ENCODE measurements at places on chromosomes 12 and 14.

DNA sequence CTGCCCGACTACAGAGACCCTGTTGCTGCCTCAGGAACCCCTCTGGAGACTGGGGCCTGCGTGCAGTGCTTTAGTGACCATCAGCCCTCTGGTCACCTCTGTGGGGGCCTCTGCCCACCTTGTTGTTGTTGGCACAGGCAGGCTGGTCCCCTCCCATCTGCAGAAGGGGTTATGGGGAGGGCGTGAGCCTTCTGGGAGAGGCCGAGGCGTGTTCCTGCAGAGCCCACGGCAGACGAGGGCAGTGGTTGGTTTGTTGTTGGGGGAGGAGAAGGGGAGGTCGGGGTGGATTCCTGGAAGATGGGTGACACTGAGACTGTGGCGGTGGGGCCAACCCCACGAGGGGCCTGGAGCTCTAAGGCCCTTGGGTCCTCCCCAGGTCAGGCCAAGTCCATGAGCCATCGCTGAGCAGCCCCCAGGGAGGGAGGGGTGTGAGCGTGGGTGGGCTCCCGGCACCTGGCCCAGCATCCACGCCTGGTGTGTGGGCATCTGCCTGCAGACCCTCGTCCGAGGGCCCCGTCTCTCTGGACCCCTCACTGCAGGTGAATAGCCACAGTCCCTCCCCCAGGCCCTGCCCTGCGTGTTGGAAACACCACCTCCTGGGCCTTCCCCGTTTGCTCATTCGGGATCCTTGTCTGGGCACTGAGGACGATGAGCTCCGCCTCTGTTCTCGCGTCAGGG lies 23.6 kb downstream of the FBRSL1 start:
- DNase-seq = no peak

DNA sequence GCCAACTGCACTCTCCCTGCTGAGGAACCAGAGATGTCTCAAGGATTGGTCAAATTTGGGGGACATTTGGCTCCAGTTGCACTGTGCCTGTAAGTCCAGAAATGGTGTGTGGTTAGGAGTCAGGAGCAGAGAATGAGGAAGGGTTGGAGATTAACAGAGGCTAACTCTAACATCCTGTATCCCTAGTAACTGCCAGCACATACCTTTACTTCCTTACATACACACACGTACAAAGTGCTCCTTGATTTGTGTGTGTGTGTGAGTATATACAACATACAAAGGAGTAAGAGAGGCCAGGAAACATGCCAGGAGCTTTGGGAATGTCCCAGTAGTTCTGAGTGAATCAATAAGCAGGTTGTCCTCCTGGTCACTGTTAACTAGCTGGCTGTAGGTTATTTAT lies 39.8 kb upstream of the NRXN3 start:
- DNase-seq = peak; percentile 46

DNA sequence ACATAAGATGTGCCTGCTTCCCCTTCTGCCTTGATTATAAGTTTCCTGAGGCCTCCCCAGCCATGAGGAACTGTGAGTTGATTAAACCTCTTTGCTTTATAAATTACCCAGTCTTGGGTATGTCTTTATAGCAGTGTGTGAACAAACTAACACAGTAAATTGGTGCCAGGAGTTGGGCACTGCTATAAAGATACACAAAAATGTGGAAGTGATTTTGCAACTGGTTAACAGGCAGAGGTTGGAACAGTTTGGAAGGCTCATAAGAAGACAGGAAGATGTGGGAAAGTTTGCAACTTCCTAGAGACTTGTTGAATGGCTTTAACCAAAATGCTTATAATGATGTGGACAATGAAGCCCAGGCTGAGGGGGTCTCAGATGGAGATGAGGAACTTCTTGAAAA lies 264.1 kb downstream of the DACT1 start:
- DNase-seq = no peak

DNA sequence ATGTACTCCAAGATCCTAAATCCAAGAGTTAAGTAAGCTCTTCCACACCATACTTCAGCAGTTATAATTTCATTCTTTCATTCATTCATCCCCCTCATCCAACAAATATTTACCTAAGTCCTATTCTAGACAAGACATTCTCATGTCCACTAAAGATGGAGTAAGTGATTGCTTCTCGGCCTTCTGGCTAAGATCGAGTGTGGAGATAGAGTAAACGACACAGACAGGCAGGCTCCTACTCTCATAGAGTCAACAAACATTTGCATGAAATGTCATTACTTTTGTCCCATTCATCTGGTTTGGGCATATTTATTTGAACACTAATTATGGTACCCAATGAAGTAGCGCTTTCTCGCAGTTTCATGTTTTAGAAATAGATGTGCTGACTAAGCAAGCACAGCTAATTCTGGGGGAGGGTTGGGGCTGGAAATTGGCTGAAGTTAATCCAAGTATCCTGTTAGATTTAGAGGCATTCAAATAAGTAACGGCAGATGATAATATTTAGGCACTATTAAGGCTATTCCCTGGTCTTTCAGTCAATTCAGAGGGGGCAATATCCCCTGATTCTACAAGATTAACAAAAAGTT lies 176.5 kb downstream of the CEP128 start:
- no peak for DNase-seq
